NT2/D1 (cell line): ENCODE measurements at places on chromosomes 11 and 22.

DNA sequence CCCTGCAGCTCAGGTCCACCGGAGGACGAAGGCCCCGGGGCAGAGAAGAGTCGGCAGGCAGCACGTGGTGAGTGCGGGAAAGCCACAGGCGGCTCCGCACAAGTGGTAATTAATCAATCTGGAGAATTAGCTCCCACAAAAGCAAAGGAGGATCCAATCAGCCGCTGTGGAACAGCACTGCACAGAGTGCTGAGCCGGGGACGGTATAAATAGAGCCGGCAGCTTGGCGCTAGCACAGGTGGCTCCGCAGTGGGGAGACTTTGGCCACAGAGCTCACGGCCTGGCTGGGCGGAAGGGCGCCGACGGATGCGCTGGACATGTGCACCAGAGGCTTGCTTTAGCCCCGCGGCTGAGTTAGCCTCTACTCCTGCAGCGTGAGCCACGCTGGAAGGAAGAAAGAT, 48.9 kb downstream of the IGSF9B start:
- no peak for DNase-seq

DNA sequence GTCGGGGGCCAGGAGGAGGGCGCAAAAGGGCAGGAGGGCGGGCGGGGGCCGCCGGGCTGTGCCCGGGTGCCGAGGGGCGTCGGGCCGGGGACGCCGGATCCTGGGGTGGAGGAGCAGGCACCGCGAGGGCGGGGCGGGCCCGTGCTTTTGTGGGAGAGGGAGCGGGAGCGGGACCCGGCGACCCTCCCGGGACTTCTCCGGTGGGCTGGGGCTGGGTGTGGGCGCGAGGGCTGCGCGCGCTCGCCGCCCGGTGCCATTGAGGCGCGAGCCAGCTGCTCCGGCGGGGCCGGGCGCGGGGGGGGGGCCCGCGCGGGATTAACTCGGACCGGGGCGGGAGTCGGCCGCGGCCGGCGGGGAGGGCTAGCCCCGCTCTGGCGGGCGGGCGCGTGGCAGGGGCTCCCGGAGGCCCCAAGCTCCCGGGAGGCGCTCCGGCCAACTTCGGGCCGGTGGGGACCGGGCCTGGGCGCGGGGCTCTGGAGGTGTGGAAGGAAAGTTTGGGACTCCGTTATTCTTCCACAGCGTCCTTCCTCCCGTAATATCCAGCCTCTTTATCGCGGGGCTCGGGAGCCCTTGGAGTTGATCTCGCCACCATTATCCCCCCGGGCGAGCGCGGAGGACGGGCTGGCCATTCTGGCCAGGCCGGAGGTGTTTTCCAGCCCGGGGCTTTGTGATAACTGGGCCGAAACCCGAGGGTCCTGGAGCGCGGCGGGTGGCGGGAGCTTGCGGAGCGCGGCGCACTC, 936 bp downstream of the CECR2 start:
- DNase-seq = no peak

GRCh38 chr11:126098204-126098769, 35.6 kb upstream of the CDON start:
- no peak for DNase-seq

DNA sequence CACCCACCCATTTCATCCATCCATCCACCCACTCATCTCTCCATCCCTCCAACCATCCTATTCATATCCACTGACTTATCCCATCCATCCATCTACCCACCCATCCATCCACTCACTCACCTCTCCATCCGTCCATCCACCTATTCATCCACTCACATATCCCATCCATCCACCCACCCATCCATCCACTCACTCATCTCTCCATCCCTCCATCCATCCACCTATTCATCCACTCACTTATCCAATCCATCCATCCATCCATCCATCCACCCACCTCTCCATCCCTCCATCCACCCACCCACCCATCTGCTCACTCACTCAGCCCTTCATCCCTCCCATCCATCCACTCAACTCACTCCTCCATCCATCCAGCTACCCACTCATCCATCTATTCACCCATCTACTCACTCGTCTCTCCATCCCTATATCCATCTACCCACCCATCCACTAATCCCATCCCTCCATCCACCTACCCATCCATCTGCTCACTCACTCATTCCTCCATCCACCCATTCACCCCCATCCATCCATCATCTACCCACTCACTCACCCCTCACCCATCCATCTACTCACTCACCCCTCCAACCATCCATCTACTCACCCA, 36.2 kb downstream of the TRMU start:
- DNase-seq = no peak

DNA sequence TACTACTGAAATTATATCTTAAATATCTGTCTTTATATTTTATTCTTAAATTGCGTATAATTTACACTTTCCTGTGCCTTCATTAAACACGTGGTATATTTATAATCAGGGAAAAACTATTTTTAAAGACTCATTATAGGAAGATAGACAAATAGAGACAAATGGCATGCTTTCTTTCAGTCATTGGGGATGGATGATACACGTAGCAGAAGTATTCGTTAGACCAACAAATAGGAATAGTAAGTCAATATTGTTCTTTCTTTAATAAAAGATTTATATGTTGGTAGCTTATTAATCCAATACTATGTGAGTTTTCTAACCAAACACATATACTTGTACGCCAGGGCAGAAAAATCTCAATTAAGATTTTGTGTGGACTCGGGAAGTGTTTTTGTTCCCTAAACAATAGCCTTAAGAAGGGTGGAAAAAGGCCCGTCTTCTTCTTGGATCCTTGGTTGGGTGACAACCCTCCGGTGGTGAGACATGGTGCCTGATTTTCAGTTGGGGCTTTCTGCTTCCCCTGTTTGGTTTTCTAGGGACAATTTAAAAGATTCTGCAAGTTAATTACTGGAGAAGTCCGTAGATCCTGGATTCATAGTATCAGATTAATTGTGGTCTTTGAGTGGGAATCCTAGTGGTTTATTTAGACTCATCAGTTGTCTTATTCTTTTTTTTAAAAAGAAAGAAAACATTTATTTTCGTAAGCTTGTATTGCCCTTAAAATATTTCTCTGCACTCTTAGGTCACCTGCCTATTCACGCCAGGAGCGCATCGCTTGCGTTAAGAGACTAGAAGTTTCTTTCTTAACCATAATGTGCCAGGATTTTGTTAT, 83.5 kb upstream of the WNT7B start:
- no peak for DNase-seq

- no peak for DNase-seq
Measured at GRCh38 chr11:111285189-111286091, 12.9 kb upstream of the POU2AF3 start.

DNA sequence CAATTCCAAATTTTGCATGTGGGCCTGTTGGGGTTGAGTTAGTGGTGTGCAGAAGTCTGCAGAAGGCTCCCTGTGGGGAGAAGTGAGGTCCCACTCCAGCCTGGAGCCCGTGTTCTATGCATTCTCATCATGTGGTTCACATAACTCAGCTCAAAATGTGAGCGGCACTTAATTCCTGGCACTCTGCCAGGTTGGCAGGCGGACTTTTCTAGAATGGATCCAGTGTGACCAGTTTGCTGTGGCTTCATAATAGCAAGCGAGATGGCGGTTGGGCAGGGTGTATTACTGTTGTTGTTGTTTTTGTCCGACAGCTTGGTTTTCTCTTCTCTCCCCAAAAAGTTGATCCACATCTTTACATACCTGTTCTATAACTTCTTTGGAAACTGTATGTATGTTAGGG, 146.8 kb upstream of the TTC12 start:
- no peak for DNase-seq

- no peak for DNase-seq
Measured at GRCh38 chr22:43971112-43971511, 15.9 kb downstream of the SAMM50 start.

- DNase-seq = no peak
Measured at GRCh38 chr22:30305519-30305905, 16.2 kb upstream of the CASTOR1 start.

- peak; percentile 86 for DNase-seq
Measured at GRCh38 chr11:62839050-62839945, at the start of gene WDR74. Gene WDR74 (minus strand): TSS chr11:62839590. CDS start chr11:62839570, 20 bp downstream.

DNA sequence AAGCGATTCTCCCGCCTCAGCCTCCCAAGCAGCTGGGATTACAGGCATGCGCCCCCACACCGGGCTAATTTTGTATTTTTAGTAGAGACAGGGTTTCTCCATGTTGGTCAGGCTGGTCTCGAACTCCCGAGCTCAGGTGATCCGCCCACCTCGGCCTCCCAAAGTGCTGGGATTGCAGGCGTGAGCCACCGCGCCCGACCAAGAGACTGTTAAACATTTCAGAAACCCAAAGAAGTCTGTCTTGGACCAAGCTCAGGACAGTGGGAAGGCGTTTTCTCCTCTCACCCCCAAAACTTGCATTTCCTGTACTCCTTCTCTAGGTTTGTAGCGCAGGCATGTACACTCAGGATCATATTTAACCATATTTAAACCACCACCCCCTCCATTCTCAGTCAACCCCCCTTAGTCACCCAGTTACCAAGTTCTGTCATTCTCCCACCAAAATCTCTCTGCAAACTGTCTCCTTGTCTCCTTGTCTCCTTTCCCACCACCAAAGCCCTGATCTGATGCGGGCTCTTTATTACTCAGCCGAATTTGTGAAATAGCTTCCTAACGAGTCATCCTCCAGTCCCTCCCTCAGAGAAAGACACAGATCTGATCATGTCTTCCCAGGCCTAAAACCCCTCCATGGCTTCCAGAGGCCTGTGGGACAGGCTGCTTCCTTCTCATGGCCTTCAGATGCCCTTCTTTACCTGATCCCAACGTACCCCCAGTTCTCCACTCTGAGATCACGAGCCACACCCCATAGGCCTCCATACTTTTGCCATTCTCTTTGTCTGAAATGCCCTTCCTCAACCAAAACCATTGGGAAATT, 29.0 kb upstream of the CREB3L1 start:
- peak; percentile 89 for DNase-seq

DNA sequence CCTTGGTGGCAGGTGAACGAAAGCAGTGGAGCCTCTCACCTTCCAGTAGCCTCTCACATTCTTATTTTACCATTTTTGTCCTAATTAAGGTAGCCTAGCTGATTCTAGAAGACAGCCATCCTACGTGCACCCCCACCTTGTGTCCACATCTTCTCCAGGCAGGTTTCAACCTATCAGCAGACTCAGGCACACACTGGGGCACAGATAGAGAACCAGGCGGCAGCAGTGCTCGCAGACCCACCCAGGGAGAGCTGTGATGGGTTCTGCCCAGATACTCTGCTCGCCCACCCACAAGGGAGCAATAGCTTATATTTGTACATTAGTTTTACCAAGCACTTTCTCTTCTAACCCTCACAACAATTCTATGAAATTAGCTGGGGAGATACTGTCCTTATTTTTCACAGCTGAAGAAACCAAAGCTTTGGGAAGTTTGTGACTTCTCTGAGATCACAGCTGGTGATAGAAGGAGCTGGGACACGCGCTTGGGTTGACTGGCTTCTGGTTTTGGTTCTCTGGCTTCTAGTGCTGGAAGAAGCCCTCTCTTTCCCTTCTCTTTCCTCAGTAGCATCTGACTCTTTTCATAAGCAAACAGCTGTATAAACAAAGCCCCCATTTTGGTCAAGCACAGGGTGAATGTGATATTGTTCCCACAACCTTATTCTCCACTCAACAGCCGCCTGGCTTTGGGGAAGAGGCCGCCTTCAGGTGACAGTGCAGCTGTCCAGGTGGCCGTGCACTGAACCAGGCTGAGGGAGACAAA, 36.9 kb downstream of the PPP2R1B start:
- DNase-seq = no peak

- no peak for DNase-seq
Measured at GRCh38 chr11:106421676-106422292, 344.3 kb downstream of the AASDHPPT start.

- no peak for DNase-seq
Measured at GRCh38 chr11:75279273-75279672, 38.7 kb downstream of the TPBGL start.

- no peak for DNase-seq
Measured at GRCh38 chr11:33536178-33536577, 164.4 kb downstream of the C11orf91 start.

GRCh38 chr11:35214792-35215193, 75.8 kb downstream of the CD44 start:
- peak; percentile 91 for DNase-seq

GRCh38 chr22:40819599-40820140, 524 bp upstream of the SLC25A17 start:
- DNase-seq = no peak

- DNase-seq = no peak
Measured at GRCh38 chr11:81970886-81971285, 762.8 kb downstream of the FAM181B start.

DNA sequence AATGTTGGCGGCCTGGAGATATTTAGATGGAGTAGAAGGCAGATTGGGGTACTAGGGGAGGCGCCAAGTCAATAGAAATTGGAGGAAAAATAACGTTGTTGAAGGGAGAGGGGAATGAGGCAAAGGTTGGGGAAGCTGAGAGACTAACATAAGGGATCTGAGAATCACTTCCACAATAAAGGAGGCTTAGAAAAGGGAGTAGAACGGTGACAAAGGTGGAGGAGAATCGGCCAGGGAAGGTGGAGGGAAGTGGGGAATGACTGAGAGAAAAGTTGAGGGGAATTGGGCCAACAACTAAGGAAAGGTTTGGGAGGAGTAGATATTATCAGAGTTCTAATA, 510 bp downstream of the PPME1 start:
- no peak for DNase-seq

GRCh38 chr11:67675058-67675747, 780 bp upstream of the ALDH3B2 start:
- DNase-seq = no peak

GRCh38 chr11:93939084-93939760, 81.9 kb upstream of the HEPHL1 start:
- no peak for DNase-seq
